ENCODE measurements at places on chromosomes 6 and 20.

DNA sequence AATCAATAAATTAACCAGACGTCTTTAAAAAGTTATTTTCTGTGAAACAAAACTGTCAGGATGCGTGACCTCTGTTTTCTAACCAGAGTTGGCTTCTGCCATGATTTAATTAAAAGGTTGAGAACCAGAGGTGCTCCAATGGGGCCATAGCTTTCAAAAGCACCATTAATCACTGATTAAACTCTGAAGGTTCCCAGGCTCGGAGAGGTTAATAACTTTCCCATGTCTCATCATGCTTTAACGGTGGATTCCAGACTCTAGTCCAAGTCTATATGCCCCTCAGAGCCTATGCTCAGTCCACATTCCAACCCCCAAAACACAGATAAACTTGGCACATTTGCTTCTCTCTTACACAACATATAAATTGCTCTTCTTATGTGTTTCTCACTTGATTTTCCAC lies 95.5 kb downstream of the SNAP91 start:
- peak; percentile 67 for DNase-seq

GRCh38 chr6:125939791-125940190 lies 16.8 kb upstream of the HINT3 start:
- DNase-seq: no peak

DNA sequence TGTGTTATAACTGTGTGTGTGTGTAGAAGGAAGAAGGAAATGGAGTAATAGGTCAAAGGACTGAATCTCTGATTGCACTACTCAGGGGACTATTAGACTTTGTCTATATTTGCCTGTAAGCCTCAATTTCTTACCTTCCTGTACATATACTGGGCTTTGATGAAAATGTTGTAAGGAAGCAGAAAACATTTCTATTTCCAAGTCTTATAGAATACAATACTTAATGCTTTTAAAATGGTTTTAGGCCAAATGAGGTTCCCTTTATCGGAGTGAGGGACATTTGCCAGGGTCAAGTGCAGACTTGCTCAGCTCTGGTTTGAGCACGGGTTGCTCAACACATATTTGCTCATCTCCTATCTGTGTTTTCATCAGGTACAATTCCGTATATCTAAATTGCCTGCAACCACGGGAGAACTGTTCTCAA lies 28.3 kb downstream of the MEP1A start:
- no peak for DNase-seq

- DNase-seq: no peak
Measured at GRCh38 chr6:18380158-18380836, 6.9 kb upstream of the RNF144B start.

- no peak for DNase-seq
Measured at GRCh38 chr6:100236389-100236788, 228.3 kb downstream of the SIM1 start.

- DNase-seq: no peak
Measured at GRCh38 chr6:97040355-97040860, 115.9 kb downstream of the KLHL32 start.

- DNase-seq: no peak
Measured at GRCh38 chr6:25277857-25278256, 1.3 kb upstream of the CARMIL1 start.

DNA sequence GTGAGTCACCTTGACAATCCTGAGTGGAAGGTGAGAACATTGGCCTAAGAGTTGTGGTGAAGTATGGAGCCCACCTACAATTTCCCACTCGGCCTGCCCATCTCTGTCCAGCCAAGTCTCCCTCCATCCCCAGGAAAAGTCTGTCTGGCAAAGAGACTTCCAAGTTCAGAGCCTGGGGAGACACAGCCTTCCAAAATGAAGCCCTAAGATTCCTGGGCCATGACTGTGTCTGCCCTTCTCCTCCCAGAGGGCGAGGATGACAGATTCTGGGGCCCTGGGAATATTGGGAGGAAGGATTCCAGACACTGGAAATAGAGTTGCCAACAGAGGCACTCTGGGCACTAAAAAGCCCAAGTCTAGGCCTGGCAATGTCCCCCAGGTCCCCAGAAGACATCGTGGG lies 176.8 kb downstream of the NFATC2 start:
- peak; percentile 82 for DNase-seq

- no peak for DNase-seq
Measured at GRCh38 chr20:32355417-32355841, 2.7 kb upstream of the ASXL1 start.

- DNase-seq: no peak
Measured at GRCh38 chr6:132506869-132507808, 5.8 kb downstream of the STX7 start.

DNA sequence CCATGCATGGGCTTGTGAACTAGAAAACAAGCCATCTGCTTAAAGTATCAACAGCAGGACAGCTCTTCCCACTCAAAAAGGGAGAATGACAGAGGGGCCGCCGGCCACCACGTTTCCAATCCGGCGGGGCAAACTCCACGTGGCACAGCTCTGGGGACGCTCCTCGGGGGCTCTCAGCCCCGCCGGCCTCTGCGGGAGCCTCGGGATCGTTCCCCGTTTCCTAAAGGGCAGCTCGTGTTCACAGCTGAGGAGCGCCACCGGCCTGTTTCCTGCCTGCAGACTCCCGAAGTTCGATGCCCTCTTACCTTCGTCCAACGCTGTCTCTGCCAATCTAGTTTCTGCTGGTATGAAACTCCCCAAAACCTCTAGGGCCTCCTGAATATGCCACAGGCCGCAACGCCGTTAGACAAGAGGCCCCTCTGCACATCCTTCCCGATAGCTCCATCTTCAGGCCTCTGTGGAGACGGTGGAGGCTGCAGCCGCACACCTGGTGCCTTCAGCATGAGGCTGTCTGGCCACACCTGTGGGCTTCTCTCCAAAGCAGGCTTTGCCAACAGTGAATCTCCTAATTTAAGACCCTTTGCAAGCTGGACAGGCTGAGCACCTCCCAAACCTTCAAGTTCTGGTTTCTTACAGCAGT lies 46.5 kb downstream of the KCNQ2 start:
- no peak for DNase-seq

GRCh38 chr6:14721103-14721758 lies 524.6 kb upstream of the JARID2 start:
- peak; percentile 56 for DNase-seq

DNA sequence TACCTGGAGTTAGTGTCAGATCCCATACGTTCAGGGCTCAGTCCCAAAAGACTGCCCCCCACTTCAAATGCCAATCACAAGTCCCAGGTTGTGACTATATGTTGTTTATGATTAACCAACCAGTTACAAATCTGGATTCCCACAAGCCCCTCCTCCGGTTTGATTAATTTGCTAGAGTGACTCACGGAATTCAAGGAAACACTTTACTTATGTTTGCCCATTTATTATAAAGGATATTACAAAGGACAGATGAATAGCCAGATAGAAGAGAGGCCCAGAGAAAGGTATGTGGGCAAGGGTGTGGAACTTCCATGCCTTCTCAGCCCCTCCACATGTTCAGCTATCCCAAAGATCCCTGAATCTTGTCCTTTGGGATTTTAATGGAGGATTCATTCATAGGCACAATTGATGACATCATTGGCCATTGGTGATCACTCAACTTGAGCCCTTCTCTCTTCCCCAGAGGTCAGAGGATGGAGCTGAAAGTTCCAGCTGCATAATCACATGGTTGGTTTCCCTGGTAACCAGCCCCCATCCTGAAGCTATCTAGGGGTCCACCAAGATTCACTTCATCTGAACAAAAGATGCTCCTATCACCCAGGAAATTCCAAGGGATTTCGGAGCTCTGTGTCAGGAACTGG lies 2.0 kb downstream of the ECT2L start:
- no peak for DNase-seq

GRCh38 chr6:41050536-41050935 lies 2.5 kb upstream of the APOBEC2 start:
- no peak for DNase-seq

DNA sequence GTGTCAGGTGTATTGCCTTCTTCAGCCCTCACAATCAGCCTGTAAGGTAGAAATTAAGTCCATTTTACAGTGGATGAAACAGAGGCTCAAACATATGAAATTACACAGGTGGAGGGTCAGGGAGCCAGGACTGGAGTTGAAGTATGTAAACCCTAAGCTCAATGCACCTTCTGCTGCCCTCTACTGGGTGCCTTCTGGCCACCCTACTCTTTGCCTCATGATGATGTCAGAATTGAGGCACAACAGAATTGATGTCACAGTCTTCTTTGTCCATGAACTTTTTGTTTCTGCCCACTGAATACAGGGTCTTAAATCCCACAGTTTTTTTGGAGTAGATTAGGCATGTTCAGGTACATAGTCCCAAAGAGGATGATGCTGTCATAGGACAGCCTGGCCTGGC lies 400.8 kb upstream of the CHD6 start:
- no peak for DNase-seq

- no peak for DNase-seq
Measured at GRCh38 chr20:32396646-32397160, 38.6 kb downstream of the ASXL1 start.

- peak; percentile 43 for DNase-seq
Measured at GRCh38 chr20:57695012-57695411, 14.8 kb downstream of the PMEPA1 start.

- DNase-seq: no peak
Measured at GRCh38 chr20:11686820-11687543, 230.7 kb upstream of the BTBD3 start.

DNA sequence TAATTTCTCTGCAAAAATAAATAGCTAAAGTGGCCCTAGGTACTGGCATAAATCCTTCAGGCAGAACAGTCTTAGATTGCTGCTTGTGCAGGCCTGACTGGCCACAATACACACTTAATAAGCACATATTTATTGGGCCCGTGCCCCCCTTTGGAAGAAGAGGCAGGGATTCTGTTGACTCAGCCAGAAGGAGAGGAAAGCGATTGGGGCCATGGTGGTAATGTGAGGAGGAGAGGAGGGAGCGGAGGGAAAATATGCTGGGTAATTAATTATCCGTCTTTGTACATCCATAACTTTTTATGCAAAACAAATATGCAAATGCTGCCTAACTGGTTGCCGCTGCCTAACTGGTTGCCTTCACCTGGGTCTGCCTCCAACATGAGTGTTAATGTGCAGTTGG lies 36.2 kb downstream of the CD40 start:
- DNase-seq: no peak

- DNase-seq: no peak
Measured at GRCh38 chr20:10242166-10242565, 23.5 kb downstream of the SNAP25 start.

DNA sequence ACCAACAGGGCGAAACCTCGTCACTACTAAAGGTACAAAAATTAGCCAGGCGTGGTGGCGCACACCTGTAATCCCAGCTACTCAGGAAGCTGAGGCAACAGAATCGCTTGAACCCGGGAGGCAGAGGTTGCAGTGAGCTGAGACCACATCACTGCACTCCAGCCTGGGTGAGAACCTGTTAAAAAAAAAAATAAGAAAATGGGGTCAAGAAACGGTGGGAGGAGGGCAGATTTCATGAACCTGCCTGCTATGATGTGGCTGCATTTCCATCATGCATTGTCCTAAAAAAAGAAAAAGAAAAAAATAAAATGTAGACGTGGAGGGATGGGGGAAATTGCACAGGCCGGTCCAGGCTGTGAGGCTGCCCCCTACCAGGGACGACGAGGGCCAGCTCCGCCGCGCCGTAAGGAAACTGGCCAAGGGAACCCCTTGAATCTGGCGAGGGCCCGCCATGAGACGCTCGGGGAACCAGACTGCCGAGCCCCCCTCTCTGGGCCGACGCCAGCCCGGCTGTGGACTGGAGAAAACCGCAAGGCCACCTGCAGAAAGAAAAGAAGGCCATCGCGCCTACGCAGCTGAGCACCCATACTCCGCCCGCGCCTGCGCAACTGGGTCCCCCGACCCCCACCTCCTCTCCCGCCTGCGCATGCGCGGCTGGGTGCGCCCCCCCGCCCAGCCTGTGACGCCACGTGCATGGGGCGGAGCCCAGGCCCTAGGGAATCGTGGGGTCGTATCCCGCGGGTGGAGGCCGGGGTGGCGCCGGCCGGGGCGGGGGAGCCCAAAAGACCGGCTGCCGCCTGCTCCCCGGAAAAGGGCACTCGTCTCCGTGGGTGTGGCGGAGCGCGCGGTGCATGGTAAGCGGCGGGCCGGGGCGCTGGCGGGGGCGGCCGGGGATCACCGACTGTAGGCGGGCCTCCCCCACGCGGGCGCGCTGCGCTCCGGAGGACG lies at the start of gene ENTPD6:
Gene ENTPD6 (plus strand): TSS at position 699 of the 948 bp plus-strand sequence. CDS start 10,825 bp downstream, outside the sequence.
- peak; percentile 75 for DNase-seq

DNA sequence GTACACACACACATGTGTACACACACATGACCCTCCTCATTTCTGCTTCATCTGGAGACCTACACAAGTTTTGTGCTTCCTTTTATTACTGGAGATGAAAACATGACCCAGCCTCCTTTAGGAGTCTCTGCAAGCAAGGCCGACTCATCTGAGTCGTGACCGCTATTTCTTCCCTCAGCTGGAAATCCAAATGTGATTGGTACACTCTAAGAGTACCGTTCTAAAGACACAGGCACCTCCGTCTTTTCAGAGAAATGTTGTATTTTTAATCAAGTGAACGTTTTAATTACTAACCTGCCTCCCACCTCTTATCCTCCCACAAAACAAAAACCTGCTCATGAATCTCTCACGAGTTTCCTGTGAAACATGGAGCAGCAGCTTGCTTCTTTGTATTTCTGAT lies 63.0 kb downstream of the LAMP5 start:
- DNase-seq: no peak

GRCh38 chr6:29005183-29005885 lies at the start of gene ZNF311:
Gene ZNF311 (minus strand): TSS chr6:29005315. CDS start chr6:29003954, 1,361 bp downstream.
- DNase-seq: peak; percentile 70

- DNase-seq: no peak
Measured at GRCh38 chr20:25511183-25511582, 74.1 kb downstream of the NINL start.

GRCh38 chr6:57068061-57068460 lies 21.6 kb downstream of the KIAA1586 start:
- no peak for DNase-seq

DNA sequence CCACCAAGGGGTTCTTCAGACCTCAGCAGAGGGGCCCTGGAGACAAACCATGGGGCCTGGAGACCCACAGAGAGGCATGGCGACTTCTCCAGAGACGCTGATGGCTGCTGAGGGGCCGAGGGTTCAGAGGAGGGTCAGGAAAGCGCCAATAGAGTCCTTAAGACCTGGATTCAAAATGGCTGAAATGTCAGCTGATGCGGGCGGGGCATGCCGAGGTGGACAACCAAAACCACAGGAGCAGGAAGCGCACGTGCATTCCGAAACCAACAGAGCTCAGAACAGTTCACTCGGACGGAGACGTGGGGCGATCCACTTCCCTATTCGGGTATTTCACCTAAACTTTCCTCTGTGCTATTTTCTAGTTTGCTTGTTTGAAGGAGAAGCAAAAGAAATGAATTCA lies 99.9 kb upstream of the RIN2 start:
- no peak for DNase-seq

DNA sequence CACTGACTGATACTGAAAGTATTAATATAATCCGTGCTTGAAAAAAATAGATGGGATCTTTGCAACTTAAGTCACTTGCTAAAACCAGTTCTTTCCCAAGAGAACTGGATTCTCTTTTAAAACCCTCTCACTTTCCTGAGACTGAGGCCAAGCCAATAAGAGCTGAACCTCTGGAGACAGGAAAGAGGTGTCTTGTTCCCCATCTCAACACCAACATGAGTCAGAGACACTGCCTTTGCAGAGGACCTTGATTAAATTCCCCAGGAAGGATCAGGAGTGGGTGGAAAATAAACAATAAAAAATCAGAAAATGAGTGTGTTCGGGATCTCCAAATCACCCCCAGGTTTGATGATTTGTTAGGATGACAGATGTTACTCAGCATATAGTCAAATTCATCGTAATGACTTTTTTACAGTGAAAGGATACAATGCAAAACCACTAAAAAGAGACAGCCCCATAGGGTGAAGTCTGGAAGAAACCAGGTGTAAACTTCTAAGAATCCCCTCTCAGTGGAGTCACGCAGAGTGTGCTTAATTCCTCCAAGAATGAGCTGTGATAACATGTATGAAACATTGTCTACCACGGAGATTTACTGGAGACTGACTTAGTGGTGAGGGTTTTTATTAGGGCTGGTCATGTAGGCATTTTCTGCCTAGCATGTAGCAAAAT lies 122.8 kb upstream of the BEND3 start:
- DNase-seq: peak; percentile 43

Data from NCI-H226 (cell line).